ENCODE measurements at places on chromosomes 6 and 20. TPM values are rescaled to one million over a fixed set of nuclear protein-coding genes. Genes with fewer than 3 reads are reported as not detected.

The KHDC1L gene
- total RNA-seq: 0.43 TPM

The ZNF343 gene
- 10.4 TPM for total RNA-seq

The SLC25A27 gene
- 2.6 TPM for total RNA-seq

The CNR1 gene
- not detected for total RNA-seq

The NTSR1 gene
- under 0.01 TPM for total RNA-seq

The CLPSL1 gene
- not detected for total RNA-seq

The BANF2 gene
- total RNA-seq: not detected

The SMLR1 gene
- total RNA-seq: not detected

The PRL gene
- not detected for total RNA-seq

The OPRM1 gene
- total RNA-seq: not detected
